Stimulated activated CD8-positive, alpha-beta memory T cell treated with anti-CD3 and anti-CD28 coated beads, Interleukin-7, amount 100 ng/mL, for 4 hours (primary cell): ENCODE measurements at places on chromosomes 4 and X.

DNA sequence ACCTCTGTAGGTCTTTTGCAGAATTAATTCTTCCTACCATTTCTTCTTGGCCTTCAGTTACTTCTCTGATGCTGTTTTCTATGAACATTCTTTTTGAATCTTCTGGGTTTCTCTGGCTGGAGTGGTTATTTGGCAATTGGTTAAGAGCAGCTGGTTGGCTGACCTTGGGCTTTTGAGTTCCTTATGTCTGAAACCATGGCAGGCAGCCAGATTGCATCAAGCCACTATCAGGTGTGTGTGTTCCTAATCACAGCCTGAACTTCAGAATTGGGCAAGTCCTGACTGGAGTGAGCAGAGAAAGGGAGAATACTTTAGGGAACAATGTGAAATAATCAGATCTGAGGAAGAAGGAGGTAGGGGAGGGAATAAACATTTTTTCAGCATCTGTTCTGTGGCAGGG lies 90.2 kb downstream of the ARHGAP10 start:
- DNase-seq = no peak

GRCh38 chr4:128386761-128387599 lies 99.4 kb upstream of the PGRMC2 start:
- DNase-seq = no peak

- DNase-seq = no peak
These were observed 175.8 kb upstream of the GALNT7 start for GRCh38 chr4:172992648-172993378.

DNA sequence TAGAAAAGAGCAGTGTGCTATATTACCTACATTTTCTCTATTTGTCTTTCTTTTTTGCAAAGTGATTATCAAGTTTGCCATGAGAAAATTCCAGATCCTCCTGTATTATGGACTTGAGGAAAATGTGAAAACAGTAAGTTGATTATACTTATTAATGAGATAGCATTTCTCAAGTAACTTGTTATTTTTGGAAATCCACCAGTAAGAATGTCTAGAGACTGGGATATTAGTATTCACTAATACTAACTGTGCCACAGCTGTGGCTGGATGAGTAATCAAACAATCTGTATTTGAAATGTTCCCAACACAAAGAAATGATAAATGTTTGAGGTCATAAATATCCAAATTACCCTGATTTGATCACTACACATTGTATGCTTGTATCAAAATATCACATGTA lies 147.0 kb upstream of the CTSO start:
- DNase-seq = no peak

GRCh38 chrX:149284616-149285015 lies 220.5 kb downstream of the IDS start:
- no peak for DNase-seq

DNA sequence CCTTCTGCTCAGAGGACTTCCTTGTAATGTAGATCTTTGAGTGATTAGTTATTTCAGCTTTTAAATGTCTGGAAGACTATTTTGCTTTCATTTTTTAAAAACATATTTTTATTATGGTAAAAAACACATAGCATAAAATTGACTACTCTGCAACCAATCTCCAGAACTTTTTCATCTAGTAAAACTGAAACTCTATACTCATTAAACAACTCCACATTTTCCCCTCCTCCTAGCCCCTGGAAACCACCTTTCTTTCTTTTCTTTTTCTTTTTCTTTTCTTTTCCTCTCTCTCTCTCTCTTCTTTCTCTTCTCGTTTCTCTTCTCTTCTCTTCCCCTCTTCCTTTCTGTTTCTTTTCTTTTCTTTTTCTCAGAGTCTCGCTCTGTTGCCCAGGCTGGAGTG lies 230.6 kb downstream of the DLG3 start:
- DNase-seq = no peak

- DNase-seq = no peak
These were observed 42.9 kb downstream of the NALF2 start for GRCh38 chrX:69546978-69547377.

GRCh38 chr4:108574402-108574801 lies 46.0 kb upstream of the RPL34 start:
- DNase-seq = no peak

DNA sequence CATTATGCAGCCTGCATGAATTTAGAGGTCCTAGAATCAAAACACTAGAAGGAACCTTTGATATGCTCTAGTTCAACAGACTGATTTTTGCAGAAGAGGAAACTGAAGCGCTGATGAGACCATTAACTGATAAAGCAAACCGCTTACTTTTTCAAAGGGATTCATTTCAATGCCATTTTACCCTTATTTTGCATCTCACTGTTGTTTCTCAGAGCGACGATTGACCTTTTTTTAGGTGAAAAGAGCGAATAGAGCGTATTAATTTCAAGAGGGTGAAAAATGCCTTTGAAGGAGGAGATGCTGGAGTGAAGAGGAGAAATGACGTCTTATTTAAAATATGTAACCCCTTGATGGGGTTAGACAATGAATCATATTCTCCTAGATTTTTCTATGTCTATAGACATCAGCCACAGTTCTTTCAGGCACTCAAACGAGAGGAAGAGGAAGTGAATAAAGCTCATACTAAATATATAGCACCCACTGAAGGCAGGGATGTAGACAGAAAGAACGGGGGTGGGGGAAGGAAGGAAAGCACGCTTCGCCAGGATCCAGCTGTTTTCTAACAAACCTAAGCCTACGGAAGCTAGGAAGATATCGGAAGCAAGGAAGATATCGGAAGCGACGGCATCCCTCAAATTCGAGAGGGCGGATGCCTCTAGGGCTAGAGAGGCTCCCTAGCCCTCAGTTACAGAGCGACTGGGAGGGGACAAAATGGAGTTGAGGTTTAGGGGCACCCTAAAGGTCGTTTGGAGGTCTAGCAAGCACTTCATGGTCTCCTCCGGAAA lies 848 bp downstream of the ACSL4 start:
- DNase-seq = no peak
